Sigmoid colon (tissue), 7 donors: ENCODE measurements at places on chromosomes 13 and 19. TPM values are rescaled to one million over a fixed set of nuclear protein-coding genes. Genes with fewer than 3 reads are reported as not detected.
A peak's percentile ranks its signal among the peaks of the same experiment; 100 is the strongest.

GRCh38 chr19:13398780-13399726, 107.2 kb downstream of the CACNA1A start:
- DNase-seq = no peak

DNA sequence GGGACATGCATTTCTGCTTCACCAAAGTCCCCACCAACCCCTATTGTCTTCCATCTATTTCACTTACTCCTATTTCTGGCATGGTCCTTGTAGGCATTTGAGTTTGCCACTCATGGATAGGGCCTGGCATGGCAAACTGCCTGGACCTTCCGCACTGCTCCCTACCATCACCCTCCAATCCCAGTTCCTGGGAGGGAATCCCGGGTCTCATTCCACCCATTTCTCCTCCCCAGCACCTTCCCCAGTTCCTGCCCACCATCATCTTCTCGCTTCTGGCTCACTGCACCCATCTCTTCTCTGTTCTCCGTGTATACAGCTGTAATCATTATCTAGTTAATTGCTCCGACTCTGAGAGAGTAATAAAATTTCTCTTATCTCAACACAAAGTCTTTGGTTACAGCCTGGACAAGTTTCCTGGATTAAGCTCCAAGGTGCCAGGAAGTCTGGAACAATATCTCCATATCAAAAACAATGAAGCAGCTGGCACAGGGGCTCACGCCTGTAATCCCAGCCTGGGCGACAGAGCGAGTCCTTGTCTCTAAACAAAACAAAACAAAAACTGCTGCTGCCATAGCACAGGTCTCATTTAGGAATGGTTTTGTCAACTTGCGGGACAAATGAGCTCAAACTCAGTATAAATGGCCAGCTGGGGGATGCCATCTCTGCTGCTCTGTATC, 17.0 kb upstream of the COX7A1 start:
- DNase-seq = no peak

GRCh38 chr13:61187471-61187870, 228.2 kb downstream of the PCDH20 start:
- no peak for DNase-seq

GRCh38 chr19:15288146-15288963, 44.0 kb downstream of the BRD4 start:
- peak; percentile 80 for DNase-seq

The OR7D2 gene
- not detected for total RNA-seq

DNA sequence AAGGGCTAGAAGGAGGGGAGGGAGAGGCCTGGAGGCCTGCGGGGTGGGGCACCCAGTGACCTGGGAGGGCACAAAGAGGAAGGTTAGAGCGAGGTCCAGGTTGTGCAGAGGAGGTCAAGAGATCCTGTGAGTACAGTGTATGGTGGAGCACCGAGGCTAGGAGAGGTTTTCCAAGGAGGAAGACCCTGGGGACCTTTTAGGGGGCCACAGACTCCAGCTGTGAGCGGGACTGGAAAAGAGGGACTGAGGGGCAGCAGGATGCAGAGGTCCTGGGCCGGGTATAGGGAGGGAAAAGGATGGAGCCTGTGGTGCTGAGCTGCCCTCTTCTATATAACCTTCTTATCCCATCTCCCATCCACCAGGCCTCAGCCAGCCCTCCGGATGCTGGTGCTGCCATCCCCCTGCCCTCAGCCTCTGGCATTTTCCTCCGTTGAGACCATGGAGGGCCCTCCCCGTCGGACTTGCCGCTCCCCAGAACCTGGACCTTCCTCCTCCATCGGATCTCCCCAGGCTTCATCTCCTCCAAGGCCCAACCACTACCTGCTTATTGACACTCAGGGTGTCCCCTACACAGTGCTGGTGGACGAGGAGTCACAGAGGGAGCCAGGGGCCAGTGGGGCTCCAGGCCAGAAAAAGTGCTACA, 863 bp downstream of the ZNF581 start:
- DNase-seq = no peak

GRCh38 chr19:1822210-1822609, 10.1 kb upstream of the ATP8B3 start:
- no peak for DNase-seq

DNA sequence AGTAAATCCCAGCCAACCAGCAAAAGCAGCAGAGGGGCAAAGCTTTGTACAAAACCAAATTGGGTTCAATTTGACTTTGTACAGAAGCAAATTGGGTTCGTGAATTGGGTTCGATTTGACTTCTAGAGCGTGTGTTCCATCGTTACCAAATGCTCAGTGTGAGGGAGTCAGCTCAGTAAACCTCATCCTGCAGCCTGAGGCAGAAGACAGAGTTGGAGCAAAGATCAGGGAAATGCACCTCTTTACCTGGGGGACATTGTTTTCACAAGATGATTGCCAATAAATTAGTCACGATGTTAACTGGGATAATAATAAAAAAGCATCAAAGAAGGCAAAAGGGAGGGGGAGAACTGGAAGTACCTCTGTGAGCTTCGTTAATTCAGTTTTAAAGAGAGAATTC, 1.5 kb downstream of the RAB20 start:
- no peak for DNase-seq

The NLRP11 gene
- not detected for total RNA-seq

The NCR1 gene
- total RNA-seq = not detected

DNA sequence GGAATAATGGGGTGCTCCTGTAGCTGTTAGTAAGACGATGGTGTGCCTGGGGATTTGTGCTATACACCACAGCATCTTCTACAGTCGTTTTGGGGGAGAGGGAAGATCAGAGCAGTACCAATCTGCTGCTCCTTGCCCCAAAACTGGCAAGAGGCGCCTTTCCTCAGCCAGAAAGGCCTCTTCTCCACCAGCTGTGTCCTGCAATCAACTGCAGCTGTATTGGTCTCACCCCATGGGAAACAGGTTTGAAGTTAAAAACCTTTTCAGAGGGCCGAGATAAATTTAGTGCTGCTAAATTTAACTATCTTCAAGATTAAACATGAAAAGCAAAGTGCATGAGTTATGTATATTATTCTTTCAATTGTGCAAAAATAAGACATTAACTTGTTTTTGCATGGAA, 1.2 kb upstream of the RNASEH2B start:
- DNase-seq = no peak

DNA sequence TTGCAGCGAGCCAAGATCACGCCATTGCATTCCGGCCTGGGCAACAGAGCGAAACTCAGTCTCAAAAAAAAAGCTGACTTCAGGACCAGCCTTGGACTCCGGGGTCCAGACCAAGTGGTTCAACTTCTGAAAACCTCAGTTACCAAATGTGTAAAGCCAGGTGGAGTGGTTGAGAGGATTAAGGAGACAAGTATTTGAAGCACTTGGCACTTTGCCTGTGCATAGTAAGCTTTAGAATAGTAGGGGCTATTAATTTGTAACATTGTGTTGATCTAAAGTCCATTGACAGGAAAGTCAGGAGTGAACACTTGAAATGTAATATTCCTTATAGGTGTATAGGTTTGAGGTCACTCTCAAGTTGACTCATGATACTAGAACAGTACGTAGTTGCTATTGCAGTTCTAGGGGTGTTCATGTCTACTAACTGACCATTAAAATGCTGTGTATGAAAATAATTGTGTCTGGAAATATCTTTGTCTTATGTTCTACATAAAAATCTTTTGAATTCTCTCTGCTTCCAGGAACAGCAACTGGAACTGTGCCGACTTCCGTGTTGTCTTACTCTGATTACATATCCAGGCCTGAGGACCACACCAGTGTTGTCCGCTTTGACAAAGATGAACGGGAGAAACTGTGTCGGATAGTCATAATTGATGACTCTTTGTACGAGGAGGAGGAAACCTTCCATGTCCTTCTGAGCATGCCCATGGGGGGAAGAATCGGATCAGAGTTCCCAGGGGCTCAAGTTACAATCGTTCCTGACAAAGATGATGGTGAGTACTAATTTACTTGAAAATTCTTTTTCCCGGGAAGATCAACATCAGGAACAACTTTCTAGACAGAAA, 97.4 kb downstream of the FREM2 start:
- no peak for DNase-seq

- no peak for DNase-seq
These were observed 8.0 kb upstream of the PRR19 start for GRCh38 chr19:42293948-42294347.

- DNase-seq = no peak
These were observed 269.2 kb downstream of the KLF12 start for GRCh38 chr13:73865027-73865426.
